ENCODE measurements at places on chromosomes 3 and 15. TPM values are rescaled to one million over a fixed set of nuclear protein-coding genes. Genes with fewer than 3 reads are reported as not detected.

Gene TRPM1
- not detected for total RNA-seq

Gene CNOT10
- 53.1 TPM for total RNA-seq

DNA sequence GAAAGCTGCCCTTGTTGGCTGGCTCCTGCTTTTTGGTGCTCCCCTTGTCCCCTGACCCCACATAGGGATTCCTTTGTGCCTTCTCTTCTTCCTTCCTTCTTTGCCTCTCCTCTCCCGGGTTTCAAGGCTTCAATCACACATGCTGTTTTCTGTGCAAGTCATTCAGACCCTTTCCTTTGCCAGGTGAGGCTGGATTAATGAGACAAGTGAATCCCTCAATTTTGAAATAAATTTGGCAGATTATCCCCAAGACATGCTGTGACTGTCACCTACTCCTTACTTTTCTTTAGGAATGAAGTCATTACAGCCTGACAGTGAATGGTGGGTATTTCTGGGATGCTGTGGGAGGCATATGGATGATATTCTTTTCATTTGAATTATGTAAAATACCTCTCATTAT lies 259.0 kb upstream of the RGMA start:
- DNase-seq: no peak

DNA sequence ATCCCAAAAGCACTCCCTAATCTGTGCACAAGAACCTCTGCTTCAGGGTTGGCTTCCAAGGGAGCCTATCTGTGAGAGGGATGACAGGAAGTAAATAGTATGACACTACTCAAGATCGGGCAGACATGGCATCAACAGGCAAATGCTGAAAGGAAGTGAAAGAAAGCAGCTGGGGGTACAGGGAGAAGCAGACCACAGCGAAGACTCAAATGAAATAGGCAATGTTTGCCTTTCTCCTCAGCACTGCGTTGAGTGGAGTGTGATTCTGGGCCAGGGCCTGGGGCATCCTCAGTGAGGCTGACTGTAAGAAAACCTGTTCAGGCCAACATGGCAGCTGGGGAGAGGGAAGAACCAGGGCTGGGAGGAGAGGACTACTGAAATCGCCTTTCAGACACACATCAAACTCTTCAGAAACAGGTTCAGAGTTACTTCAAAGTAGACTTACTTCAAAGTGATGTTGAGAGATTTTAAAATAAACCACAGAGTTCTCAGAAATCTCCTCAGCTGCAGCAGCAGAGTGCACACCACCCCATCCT lies 96.6 kb downstream of the SLC9A9 start:
- no peak for DNase-seq
